HAP-1 (cell line): ENCODE measurements at places on chromosomes 3 and 15.

DNA sequence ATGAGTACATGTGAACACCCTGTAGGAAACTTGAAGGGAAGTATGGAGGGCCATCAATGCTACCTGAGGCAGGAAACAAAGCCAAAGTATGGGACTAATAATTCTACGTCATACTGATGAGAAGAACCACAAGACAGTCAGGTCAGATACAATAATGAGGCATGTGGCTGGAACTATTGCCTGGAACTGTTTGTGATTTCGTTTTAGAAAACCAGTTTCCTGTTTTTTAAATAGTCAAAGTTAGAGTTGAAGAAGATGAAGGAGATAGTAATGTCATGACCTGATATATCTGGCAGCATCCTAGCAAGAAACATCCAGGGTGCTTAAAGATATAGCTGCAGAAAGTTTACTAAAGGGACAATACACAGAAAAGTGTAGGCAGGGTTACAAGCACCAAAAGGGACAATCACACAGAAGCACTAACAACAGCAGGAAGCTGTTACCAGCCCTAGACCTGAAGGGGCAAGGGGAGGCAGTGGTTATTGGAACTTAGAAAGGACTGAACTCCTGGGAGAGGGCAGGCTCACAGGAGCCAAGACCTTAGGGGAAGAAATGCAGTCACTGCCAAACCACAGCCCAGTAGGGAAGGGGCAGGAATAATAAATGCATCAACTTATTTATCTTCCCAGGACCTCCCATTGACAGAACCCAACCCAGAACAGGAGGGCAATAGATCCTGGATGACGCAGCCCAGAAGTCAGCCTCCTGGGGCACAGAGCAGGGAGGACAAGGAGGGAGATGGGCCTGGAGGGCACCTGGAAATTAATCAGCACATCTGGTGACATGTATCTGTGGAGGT lies 302.1 kb upstream of the STT3B start:
- DNase-seq: no peak

DNA sequence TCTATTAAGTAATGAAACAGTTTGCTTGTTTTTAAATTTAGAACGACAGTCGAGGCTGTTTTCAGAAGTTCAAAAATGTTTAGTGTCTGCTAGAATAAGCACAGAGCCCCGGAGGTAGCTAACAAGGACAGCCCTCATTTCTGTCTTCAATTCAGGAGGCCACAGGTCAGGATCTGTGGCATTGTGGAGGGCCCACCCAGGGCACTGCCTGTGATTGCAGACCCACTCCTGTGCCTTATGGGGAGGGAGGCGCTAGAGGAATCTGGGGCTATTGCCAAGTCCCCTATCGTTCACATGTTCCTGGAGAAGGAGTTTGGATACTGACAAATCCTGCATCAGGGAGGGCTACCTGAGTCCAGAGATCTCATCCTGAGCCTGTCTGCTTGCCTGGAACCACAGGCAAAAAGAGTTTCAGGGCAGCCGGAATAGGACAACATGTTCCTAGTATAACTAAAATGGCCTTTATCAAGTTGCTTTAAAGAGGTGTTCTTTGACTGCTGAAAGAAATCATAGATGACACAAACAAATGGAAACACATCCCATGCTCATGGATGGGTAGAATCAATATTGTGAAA lies 141.5 kb upstream of the ROPN1 start:
- no peak for DNase-seq

GRCh38 chr3:102034639-102035451 lies 185.5 kb downstream of the NFKBIZ start:
- no peak for DNase-seq

GRCh38 chr3:150090006-150090405 lies 119.3 kb upstream of the PFN2 start:
- DNase-seq: no peak

- DNase-seq: peak; percentile 24
These were observed 524 bp upstream of the TOPBP1 start for GRCh38 chr3:133662278-133662651.

DNA sequence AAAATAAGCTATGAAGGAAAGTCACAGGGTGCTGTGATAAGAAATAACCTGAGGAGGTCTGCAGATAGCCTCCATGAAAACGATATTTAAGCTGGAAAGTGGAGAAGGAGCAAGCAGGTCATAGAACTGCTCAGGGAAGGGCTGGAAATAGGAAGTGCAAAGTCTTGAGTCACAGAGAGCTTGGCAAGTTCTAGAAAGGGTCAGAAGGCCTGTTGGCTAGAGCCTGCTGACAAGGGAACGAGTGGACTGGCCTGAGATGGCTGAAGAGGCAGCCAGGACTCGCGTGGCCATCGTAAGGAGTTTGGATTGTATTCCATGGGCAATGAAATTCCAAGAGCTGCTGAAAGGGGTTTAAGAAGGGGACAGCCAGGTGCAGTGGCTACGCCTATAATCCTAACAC lies 64.7 kb upstream of the IL12A start:
- DNase-seq: no peak

GRCh38 chr15:90633360-90633759 lies 83.8 kb upstream of the BLM start:
- no peak for DNase-seq

GRCh38 chr3:158747417-158747816 lies 15.2 kb upstream of the RARRES1 start:
- DNase-seq: no peak

- DNase-seq: no peak
These were observed 236.1 kb downstream of the ADAMTSL3 start for GRCh38 chr15:83889995-83890394.

GRCh38 chr15:101051291-101052030 lies 132.3 kb downstream of the LRRK1 start:
- DNase-seq: no peak

- no peak for DNase-seq
These were observed 40.3 kb downstream of the RPL39L start for GRCh38 chr3:187098923-187099512.

DNA sequence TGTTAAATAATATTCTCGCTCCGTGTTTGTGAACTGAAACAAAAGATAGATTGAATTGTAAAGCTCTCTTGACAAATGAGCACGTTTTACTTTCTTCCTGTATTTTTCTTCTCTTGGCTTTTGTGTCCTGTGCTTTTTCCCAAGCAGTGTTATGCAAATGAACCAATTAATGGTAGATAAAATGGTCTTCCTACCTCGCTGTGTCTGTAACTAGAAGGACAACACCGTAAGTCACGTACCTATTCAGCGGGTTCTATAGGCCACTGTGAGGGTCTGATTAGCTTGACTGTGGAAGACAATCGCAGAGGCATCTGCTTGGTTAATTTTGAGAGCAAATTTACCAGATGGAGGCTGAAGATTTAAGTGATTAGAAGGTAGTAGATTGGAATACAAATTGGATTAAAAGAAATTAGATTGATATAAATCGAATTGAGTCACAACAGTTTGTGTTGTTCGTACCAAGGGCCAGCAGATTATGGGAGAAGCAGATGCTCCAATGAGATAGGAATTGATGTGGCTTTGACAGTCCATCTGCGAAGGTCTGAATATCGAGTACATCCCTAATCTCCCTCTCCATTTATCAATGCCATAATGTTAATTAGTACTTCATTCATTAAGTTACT lies 40.2 kb downstream of the ROBO2 start:
- peak; percentile 23 for DNase-seq

DNA sequence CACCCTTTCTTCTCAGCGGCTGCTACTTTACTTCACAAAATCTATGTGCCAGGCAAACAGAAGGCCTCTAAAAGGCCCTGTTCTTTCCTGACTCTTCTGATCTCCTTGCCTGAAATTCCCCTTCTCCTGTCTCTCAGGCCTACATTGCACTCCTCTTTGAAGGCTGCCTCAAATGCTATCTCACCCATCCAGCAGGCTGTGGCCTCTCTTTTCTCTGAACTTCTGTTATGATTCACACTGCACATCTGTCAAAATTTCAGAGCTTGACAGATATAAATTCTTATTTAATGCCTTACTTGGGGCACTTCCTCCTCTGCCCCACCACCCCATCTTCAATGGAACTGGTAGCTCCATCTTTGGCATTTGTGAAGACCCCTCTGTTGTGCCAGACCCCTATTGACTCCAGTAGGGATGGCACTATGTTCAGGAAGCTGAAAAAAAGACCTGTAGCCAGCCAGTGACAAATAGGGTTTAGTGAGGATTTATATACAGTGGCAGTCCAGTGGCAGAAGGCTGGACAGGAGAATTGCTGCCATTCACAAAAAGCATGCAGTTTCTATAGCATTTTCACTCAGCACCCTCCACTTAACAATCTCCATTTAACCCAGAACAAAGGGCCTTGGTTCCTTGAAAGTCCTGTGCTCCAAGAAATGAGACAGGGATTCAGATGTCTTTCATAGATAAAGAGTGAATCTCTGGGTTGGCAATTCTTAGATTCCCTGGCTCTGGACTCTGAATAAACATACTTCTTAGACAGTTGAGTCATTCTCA lies 415.8 kb upstream of the GRM7 start:
- DNase-seq: no peak

DNA sequence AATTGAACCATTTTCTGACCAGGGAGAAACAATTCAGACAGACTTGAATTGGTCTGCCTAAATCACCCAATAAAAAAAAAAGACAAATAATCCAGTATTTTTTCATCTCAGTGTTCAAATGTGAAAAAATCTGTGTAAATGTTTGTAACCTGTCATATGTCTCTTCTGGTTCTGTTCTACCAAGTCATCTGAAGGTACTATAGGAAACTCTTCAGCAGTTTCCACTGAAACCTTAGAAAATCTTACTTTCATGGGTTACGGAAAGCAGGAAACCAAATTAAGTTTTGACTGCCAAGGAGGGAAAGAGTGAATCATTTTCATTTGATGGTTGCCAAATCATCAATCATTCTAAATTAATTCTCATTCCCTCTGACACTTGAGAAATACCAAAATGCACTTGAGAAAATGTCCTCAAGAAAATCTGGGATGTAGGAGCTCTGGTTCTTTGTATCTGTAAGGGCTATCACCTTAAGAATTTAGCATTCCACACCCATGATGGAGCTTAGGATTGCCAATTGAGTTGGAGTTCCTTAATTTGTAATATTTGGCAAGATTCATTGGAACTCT lies 278.2 kb upstream of the KCNH8 start:
- DNase-seq: no peak
